ENCODE measurements at places on chromosomes 7 and 10.

GRCh38 chr10:33095867-33096815 lies 138.1 kb upstream of the ITGB1 start:
- no peak for DNase-seq

- DNase-seq: no peak
These were observed 1168.4 kb downstream of the GATA3 start for GRCh38 chr10:9222917-9223316.

DNA sequence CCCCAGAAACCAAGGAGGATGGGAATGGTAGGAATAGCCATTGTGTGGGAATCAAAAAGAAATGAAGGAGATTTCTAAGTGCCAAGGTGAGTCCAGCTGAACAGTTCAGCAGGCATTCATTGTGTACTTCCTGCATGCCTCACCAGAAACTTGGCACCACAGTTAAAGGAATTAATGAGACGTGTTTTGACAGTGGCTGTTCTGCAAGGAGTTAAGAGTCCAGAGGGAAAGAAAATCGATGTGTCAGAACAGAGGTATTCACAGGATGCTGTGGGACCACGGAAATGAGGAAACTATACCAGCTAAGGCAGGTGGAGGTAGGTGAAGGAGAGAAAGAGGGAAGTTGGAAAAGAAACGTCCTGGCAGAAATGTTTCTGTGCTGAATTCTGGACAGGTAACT lies 78.1 kb downstream of the PRKCQ start:
- no peak for DNase-seq

DNA sequence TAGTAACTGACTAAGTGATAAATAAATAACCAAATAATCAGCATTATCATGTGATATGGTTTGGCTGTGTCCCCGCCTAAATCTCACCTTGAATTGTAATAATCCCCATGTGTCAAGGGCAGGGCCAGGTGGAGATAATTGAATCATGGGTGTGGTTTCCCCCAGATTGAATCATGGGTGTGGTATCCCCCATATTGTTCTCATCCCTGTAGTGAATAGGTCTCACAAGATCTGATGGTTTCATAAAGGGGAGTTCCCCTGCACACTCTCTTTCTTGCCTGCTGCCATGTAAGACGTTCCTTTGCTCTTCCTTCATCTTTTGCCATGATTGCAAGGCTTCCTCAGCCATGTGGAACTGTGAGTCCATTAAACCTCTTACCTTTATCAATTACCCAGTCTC lies 72.1 kb upstream of the NRP1 start:
- no peak for DNase-seq

DNA sequence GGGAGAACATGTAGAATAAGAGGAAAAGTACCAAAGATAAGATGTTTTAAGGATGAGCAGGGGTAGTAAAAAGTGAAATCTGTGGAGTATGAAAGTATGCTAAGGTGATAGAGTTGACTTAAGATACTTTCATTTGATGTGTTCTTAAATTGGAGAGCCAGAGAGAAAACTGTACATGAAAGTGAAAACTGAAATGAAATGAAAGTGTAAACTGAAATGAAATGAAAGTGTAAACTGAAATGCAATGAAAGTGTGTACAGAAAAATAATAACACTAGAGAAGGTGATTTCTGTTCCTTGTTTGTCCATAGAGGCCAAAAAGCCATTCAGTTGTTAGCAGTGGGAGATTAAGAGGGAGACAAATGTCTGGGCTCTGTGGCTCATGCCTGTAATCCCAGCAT lies 17.5 kb downstream of the AHR start:
- no peak for DNase-seq

- DNase-seq: no peak
These were observed 47.8 kb downstream of the SHH start for GRCh38 chr7:155764438-155764793.

GRCh38 chr10:132706701-132707100 lies 79.2 kb downstream of the NKX6-2 start:
- DNase-seq: no peak

- DNase-seq: no peak
These were observed 87.9 kb downstream of the KCND2 start for GRCh38 chr7:120360918-120361317.

DNA sequence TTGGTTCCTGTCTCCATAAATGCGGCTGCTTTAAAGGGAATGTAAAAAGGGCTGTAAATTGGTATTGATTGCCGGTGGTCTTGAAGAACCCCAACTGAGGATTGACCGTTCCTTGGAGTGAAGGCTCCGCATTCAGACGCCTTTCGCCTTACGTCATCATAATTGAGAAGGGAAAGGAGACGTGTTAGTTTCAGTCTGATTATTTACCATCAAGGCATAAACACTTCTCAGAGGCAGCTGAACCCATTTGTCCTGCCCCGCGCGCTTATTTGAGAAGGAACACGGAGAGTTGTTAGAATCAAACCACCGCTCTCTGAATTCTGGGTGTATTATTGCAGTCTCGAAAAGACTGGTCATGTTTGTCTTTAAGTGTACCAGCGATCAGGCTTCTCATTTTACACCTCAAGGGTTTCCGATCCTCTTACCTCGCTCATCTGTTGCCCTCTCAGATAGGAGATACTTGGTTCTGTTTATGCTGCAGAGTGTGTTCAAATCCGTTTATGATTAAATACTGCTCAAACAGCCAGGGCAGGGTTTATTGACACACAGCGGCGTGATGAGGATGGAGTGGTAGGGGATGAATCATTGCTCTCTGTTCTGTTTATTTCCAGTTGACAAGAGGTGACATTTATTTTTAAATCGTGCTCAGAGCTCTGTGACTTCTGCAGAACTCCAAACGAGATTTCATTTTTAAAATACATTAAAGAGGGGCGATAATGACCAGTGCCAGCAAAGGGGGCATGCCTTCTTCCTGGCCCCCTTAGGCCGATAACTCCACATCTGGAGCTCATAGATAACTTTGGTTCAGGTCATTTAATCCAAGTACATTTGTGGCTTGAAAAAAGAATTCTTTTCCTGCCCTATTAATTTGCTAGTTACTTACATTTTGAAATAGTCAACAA lies 30.4 kb downstream of the FOXK1 start:
- no peak for DNase-seq

DNA sequence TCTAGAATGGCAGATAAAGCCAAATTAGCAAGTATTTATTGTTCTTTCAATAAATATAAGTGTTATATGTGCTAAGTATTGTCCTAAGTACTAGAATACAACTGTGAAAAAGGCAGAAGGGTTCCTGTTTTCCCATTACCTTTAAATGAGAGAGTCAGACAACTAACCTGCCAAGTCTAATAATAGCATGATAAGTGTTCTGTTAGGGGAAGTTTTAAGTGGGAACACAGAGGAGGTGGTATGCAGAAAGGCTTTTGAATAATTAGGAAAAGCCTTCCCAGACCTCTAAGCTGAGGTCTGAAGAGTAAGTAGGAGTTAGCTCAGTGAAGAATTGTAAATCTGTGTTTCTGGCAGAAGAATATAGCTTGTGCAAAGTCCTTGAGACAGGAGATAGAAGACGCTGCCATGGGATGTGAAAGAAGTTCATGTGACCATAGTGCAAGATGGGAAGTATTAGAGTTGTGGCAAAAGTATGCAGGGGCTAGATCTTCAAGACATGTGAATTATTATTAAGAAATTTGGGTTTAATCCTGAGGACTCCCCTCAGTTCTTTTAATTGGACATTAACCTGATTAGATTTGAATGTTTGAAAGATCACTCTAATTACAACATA lies 12.5 kb downstream of the SHOC2 start:
- DNase-seq: no peak

Measured in stimulated activated CD8-positive, alpha-beta memory T cell treated with anti-CD3 and anti-CD28 coated beads, Interleukin-2, amount 100 ng/mL, for 1 hour (primary cell).